ENCODE measurements at places on chromosomes 16 and 17.
A peak's percentile ranks its signal among the peaks of the same experiment; 100 is the strongest.

DNA sequence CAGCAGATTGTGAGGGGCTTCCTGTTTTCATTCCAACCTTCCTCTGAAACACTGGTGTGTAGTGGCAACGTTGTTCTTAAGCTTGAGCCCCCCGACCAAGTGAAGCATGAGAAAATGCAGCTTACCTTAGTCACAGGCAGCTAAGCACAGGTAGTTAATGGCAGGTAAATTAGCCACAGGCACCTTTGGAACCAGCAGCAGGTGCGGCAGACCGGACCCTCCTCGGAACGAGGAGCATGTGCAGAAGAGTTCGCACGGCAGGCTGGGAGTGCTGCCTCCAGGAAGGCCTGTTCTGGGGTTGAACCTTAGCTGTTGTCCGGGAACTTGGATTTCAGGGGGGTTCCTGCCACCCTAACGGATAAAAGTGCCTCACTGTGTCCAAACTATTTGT lies 7.2 kb upstream of the IRF8 start:
- DNase-seq, result no peak

DNA sequence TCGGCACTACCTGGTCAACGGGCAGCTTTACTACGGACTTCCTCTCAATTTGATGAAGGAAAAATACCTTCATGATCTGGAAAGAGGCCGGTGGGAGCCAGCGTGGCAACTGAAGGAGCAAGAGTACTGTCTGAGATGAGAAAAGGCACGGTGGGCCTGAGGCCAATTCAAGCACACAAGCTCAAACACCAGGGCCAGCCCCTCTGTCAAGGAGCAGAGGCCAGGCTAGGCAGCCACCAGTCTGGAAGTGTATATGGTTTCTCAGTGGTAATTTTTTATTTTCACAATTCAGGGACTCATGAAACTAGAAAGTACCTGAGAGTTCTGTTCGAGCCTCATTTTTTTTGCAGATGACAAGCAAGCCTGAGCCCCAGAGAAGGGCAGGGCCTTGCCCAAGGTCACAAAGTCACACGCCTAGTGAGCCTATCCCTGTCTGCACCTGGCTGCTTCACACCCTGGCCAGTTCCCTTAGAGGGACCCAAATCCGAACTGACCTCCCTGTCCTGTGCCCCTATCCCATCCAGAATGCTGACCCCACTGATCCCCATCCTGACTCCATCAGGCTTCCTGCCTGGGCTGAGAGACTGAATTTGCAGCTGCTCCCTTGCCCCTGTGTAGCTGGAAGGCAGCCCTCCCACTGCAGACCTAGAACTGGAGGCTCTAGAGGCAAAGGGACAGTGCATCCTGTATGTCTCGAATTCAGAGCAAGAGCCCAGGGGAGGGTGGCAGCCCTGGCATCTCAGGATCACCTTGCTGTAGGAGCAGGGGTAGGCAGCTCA lies 4.8 kb upstream of the TBX2 start:
- DNase-seq, result no peak

DNA sequence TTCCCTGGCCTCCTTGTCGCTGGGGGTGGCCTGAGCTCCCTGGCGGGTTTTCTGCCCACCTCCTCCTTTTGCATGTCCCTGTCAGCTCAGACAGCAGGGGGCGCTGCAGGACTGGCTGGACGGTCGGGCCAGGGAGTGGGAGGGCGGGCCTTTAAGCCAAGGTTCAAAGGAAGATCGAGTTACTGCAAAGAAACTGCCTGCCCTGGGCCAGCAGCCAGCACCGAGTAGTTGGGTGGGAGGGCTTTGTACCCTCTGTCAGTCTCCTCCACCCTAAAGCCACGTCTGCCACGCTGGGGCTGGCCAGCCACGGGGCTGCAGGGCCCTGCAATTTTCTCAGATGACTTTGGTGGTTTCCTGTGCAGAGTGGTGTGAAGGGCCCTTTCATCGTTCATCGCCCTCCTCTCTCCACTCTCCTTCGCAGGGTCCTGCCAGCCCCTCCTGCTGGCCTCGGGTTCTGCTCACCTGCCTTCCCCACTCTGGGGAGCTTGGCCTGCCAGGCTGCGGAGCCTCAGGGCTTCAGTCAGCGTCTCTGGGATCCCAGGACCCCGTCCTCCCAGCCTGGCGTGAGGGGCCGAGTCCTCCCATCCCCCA lies 12.3 kb downstream of the GPR142 start:
- peak; percentile 69 for DNase-seq

GRCh38 chr16:84888450-84888849 lies 68.7 kb downstream of the CRISPLD2 start:
- no peak for DNase-seq

DNA sequence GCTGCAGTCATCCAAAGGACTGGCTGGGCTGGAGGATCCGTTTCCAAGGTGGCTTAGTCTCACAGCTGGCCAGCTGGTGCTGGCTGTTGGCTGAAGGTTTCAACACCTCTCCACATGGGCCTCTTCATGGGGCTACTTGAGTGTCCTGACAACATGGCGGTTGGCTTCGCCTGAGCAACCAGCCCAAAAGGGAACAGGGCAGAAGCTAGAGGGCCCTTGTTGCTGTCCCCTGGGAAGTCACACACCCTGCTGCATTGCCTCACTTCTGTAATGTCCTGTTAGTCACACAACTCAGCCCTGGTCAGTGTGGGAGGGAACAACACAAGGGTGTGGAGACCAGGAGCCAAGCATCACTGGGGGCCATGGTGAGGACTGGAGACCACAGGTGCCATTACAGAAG lies 36.6 kb downstream of the C16orf78 start:
- DNase-seq, result no peak

- DNase-seq, result no peak
These were observed 17.9 kb downstream of the TANGO6 start for GRCh38 chr16:68860978-68861892.

DNA sequence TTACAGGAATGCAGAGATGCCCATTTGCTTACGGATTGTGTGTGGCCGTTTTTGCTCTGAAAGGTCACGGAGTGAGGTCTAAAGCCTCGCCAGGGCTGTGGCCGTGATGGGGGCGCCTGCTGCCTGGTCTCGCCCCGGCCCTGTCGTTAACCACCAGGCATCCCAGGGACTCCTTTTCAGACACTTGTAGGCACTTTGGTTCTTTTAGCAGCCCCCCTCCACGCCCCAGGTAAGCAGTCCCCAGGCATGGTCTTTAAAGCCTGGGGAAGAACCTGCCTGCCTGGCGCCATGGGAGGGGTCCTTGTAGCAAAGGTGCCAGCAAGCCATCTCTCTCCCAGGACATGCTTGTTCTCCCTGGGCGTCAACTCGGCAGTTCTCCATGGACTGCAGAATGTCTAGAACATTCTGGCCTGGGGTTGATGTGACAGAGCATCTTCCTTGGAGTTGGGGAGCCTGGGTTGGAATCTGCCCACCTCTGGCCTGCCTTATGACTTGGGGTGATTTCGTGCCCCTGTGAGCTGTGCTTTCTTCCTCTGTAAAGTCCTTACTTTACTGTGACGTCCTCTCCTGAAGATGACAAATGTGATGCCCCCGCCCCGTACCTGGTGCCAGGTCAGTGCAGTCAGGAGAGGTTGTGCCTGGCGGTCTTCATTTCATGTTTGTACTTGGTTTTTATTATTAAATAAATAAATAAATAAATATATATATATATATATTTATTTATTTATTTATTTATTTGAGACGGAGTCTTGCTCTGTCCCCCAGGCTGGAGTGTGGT lies 5.4 kb downstream of the KCTD5 start:
- no peak for DNase-seq

DNA sequence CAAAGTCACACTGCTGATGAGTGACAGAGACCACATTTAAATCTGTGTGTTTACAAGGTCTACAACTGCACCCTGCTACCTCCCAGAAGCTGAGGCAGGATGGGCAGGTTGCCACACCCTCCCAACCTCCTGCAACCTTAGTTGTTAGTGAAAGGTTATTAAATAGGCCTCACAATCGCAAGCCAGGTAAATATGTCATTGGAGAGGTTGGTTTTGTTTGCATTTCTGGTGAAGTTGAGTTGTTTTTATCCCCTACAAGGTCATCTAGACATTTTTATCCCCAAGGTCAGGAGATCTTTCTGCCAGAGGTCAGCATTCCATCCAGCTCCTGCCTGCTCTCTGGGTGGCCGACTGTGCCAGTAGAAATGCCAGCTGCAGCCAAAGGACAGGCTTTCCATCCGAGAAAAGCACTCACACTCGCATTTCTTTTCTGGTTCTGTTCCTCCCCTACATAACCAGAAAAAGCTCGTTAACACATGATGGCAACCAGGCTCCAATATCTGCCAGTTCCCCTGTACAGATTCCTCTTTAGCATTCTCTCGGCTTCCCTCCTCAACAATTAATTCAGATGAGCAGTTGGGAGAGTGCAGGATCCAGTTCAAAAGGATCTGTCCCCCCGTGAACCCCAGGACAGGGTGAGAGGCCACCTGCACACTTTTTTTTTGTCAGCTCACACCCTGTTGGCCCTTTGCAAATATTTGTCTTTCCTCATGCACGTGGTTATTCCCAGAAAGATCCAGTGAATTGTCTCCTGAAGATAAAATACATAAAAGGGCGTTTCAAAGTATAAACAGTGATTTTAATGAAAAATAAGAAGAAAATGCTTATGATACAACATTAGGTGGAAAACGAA lies 562.8 kb downstream of the MAF start:
- no peak for DNase-seq

DNA sequence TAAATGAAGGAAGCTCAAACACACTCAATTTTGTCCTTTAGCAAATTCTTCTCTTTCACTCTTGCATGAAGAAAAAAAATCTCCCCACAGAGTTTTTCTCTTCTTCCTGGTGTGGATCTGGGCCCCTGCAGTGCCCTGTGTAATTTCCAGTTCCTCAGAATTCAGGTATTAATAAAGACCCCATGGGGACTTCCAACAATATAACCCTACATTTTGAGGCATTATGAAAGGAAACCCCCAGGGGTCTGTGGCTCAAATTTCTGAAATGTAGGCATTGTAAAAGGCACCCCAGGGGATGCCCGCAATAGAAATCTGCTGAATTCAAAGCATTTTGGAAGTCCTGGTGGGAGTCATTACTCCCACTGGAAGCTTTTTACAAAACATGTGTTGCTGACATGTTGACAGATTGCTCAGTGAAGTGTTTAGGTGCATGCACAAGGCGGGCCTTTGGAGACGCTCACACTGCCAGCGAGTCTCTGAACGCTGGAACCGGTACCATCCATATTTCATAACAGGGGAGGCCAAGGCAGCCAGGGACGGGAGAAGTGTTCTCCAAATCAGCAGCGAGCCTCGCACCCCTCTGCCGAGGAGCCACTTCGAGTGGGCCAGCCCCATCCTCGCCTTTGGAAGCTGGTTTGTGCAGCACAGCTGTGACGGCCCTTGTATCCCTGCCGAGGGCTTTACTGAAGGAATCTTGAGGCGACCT lies 154.0 kb downstream of the ZNF423 start:
- DNase-seq, result peak; percentile 72

DNA sequence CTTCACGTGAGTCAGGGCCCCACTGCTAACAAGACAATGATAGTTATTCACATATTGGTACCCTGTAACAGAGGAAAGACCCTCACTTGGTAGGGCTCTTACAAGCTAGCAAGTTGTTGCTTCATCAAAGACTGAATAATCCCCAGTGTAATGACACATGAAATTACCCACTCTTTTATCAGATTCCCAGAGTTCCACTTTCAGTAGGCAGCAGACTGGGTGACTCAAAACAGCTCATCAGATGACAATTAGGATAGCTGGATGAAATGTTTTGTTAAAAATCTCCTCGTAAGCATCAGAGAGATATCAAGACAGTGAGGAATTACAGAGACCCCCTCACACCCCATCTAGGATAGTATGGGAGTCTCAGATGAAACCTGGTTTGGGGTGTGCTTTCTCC lies 6.8 kb upstream of the OR1E2 start:
- DNase-seq, result no peak

DNA sequence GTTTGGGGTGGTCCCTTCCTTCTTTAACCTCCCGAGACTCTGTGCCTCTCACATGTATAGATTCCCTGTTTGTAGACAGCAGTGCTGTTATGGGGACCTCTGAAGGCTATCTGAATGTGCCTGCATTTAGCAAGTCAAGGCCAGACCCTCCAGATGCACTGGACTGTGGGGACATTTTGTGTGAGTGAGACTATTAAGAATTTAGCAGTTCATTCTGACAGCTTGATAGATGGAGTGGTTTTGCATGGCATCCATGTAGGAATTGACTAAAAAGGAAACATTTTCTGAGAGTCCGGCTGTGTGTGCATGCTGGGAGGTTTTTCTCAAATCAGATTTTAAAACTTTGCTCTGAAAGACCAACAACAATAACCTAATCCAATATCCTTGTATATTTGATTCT lies 226.3 kb downstream of the MSI2 start:
- DNase-seq, result peak; percentile 44

DNA sequence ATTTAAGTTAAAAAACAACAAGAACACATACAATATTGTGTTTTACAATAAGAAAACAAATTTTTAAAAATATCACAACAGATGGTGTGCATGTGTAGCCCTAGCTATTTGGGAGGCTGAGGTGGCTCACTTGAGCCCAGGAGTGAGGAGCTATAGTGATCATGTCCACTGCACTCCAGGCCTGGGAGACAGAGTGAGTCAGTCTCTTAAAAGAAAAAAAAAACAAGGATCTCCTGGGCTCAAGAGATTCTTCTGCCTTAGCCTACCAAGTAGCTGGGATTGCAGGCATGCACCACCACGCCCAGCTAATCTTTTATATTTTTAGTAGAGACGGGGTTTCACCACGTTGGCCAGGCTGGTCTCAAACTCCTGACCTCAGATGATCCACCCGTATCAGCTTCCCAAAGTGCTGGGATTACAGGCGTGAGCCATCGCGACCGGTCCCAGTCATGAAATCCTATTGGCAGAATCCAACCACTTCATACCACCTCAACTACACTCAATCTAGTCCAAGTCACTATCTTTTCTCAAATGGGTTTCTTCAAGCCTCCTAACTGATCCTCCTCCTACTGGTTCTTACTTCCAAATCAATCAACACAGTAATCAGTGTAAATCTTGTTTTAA lies 55.0 kb downstream of the STH start:
- peak; percentile 28 for DNase-seq

DNA sequence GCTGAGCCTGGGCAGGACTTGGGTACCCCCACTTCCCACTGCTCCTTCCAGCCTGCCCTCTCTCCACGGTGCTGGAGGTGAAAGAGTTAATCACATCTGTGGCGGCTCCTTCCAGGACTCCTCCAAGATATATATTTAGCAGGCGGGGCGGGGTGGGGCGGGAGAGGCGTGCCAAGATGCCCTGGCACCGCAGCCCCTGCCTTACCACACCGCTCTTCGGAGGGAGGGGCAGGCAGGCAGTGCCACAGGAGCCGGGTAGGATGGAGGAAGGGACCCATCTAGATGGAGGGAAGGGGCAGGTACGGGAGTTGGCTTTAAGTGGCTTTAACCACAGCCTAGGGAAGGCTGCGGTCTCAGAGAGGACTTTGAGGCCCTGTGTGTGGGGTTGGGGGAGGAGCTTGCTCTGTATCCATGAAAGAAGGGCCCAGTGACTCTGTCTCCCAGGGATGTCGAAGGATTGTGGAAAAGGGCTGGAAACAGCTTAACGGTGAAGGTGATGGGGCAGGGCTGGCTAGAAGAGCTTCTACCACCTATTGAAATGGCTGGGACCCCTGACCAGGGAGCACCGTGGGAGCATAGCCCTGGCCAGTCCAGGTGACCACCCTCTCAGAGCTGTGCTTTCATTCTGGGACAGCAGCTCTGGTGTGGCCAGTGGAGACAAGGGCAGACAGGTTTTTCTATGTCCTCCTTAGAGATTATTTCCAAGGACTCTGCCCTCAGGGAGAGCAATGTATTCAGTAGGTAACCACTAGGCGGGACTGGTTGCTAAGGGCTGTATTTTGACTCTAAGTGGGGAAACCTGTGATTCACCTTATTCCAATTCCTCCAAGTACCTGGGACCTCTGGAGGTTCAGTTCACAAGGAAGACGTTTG lies 13.0 kb downstream of the GPR142 start:
- DNase-seq, result no peak
